ENCODE measurements at places on chromosomes 11 and 22.

- no peak for DNase-seq
These were observed 59.7 kb downstream of the LRP5 start for GRCh38 chr11:68372114-68372513.

GRCh38 chr22:44693145-44693544 is 8.9 kb upstream of the PRR5 start:
- DNase-seq: no peak

- no peak for DNase-seq
These were observed 2.3 kb downstream of the PACSIN3 start for GRCh38 chr11:47183969-47184368.

DNA sequence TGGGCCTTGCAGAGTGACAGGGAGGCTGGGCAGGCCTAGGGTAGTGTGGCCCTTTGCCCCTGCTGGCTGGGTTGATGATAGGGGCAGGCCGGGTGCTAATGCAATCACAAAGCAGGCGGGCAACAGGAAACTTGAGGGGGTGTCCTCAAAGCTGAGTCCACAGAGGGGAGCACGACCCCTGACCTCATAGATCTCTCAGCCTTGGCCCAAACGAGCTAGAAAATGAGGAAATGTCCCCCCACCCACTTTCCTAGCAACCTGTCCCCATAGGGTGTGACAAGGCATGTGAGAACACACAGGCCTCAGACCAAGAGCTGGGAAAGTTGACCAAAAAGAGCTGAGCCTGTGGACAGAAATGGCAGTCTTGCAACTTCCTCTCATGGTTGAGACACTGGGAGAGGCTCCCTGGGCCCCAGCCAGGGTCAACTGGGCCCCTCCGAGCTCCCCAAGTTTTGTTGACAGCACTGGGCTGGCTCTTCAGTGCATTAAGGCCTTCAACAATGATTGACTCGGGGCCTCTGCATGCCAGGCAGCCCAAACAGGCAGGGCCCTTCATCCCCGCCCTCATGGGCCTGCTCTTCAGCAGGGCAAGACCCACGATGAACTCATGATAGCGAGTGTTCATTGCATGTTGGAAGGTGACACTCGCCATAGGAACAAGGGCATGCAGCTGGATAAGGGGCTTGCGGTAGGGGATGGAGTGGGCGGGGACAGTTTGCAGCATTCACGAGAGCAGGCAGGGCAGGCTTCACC is 9.8 kb upstream of the SPI1 start:
- DNase-seq: no peak

GRCh38 chr22:23718371-23719165 is 27.8 kb downstream of the RGL4 start:
- no peak for DNase-seq

GRCh38 chr11:67638535-67639437 is 777 bp downstream of the TBX10 start:
- DNase-seq: peak; percentile 43

DNA sequence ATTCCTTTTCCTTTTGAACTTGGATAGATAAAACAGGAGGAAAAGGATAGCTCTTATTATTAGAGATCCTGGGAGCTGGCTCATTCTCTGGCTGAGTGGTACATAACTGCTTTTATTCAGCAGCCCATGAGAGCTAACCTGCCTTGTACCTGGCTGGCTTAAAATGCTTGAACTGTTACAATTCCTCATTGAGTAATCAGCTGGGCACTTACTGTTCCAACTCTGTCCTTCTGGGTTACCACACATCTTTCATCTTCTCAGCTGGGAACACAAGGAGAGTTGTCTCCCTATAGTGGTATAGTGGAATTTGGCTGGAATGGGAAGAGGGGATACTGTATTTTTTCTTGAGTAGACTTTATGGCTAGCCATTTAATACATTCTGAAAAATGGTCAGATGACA is 39.8 kb upstream of the SPTBN2 start:
- no peak for DNase-seq

DNA sequence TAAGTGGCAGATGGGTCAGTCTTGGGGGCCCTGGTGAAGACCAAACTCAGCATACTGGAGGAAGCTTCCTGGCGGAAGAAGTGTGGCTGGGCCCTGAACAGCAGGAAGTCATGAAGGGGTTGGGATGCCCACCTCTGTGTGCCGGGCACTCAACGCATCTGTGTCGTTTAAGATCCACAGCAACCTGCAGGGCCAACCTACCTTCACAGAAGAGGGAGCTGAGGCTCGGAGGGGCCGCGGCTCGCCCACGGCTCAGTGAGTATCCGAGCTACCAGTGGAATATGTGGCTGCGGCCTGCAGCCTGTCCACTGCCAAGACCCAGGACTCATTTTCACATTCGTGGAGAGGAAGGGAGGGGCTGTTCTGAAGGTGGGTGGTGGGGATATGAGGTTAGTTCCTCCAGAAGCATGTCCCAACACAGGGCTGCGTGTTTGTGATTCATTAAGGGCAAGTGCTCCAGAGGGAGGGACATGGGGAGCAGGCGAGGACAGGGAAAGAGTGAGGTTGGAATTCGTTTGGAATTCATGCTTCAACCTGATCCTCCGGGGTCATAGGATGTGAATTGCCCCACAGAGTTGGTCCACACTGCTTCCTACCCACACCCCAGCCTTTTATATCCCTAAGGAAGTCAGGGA is 99.6 kb downstream of the MPPED1 start:
- DNase-seq: no peak

- DNase-seq: peak; percentile 69
These were observed 6.7 kb downstream of the SCARF2 start for GRCh38 chr22:20430720-20431510.

GRCh38 chr22:19003508-19003907 is 67.4 kb upstream of the PRODH start:
- DNase-seq: no peak

GRCh38 chr11:117473481-117474091 is 145.9 kb downstream of the CEP164 start:
- DNase-seq: no peak

DNA sequence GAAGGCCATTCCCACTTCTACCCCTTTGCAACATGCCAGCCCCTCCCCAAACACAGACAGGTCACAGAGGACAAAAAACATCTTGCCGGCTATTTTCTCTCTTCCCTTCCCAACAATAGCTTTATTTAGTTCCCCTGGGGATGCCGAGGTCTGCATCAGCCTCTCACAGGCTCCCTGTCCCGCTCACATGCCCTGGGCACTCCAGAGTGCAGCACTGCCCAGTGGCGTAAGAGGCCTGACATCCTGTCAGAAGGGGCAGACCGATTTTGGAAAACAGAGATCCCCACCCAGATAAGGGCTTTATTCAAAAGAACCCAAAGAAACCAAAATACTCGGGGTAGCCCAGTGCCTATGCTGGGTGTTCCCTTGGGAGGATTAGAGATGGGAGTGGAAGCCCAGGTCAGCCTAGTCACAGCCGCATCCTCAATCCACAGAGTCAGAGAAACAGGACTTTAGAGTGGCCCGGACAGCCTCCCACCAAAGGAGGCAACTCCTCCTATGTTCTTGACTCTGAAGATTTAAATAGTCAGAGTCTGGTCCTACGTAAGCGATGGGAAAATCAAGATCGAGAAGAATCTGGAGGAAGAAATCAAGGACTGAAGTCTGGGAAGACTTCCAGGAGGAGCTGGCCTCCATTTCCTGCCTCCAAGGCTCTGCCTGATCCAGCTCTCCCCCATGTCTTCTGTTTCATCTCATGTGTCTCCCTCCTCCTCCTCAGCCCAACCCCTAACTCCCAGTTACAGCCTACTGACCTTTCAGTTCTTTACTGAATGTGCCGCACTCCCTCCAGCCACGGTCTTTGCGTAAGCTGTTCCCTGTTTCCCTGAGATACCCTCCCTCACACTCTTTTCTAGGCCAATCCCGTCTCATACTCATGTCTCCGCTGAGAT is 129.3 kb downstream of the FBXO7 start:
- no peak for DNase-seq

GRCh38 chr11:68036141-68036716 is 2.6 kb upstream of the TCIRG1 start:
- DNase-seq: no peak

GRCh38 chr11:68780829-68781228 is 29.5 kb upstream of the TESMIN start:
- peak; percentile 88 for DNase-seq

DNA sequence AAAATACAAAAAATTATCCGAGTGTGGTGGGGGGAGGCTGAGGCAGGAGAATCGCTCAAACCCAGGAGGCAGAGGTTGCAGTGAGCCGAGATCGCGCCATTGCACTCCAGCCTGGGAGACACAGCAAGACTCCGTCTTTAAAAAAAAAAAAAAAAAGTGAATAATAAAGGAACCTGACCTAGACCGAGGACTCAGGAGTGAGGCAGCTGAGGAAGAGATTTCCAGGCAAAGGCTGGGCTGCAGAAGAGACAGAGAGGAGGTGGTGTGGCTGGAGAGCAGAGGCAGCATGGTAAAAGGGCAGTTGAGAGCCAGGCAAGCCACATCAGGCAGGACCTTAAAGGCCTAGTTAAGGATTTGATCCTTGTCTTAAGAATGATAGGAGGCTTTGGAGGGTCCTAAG is 28.4 kb upstream of the SMCO4 start:
- no peak for DNase-seq

DNA sequence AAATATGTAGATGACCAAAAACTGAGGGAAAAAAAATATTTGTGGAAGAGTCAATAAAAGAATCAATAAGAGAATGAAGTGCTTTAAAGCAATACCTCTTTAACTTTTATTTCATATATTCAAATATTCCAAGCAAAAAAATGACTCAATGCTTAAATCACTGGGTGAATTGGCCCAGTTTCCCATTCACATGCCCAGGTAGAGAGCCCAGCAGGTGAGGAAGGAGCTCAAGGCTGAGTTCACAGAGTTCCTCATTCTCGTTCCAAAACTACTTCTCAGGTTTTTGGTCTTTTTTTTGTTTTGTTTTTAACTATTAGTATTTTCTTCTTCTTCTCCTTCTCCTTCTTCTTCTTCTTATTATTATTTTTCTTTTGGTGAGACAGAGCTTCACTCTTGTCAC is 30.2 kb downstream of the SLC1A2 start:
- DNase-seq: no peak

Measured in Caco-2 (cell line).